ENCODE measurements at places on chromosomes 4 and X.

DNA sequence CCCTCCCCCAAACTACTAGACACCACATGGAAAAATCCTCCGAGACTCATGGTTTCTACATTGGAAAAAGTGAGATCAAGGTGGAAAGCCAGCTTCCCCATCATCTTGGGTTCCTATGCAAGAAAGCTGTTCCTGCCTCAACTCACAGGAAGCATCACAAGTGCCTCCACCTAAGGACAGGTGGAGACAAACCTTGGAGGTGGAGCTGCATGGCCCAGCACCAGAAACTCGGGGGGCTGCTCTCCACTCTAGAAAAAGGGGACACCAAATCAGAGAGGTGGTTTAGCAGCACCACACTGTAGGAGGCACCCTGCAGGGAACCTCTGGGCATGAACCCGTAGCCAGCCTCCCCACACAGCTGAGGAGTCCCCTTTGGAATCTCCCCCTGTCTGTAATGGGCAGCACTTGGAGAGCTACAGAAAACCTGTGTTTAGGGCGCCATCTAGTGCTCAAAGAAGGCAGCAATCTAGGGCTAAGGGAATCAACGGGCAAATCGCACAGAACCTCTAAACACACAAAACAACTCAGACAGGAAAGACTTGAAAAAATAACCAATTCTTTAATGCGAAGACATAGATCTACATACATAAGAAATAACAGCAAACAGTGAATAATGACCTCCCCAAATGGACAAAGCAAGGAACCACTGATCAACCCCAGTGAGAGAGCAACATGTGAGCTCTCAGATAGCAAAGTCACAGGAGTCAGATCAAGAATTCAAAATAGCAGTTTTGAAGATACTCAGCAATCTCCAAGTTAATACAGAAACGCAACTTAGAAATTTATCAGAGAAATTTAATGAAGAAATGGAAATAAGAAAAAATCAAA, 37.0 kb upstream of the ZBTB33 start:
- peak; percentile 27 for DNase-seq

GRCh38 chr4:44927399-44928380, 201.3 kb upstream of the GNPDA2 start:
- DNase-seq, result no peak

DNA sequence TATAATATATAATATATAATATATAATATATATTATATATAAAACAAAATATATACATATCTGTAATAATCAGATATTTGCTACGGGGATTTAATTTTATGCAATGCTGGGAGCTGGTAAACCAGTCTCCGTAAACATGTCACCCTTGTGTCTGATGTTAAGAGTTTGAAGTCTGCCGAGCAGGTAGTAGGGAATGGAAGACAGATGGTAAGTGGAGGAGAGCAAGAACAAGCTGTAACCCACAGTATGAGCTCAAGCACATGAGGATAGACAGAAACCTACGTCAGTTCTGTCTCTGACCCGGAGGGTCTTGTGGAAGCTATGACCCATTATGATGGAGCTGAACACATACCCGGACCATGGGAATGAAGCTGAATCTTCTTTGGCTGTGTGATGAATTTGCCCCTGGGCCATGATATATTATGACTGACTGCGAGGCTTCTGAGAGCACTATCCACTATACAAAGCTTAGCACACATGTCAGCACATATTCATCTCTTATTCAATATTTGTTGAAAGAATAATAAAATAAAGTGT, 46.2 kb downstream of the TIGD2 start:
- DNase-seq, result peak; percentile 35

DNA sequence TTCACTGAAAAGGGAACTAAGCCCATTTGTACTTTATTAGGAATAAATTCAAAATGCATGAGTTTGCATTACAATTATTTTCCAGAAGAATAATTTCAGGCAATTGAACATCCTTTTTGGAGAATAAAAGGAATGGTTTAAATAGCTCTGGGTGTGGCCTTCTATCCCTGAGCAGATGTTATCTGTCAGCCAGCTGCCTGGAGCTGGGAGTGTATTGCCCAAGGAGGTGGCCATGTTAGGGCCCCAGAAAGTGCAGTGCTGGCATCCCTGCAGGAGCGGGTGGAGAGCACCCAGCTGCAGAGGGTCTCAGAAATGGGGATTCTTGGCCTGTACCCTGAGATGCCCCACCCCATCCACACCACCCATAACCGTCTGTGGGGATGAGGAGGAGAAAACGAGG, 21.6 kb upstream of the VEGFD start:
- DNase-seq, result no peak

- DNase-seq, result no peak
Observed at GRCh38 chr4:169385376-169385775, 114.6 kb upstream of the SH3RF1 start.

DNA sequence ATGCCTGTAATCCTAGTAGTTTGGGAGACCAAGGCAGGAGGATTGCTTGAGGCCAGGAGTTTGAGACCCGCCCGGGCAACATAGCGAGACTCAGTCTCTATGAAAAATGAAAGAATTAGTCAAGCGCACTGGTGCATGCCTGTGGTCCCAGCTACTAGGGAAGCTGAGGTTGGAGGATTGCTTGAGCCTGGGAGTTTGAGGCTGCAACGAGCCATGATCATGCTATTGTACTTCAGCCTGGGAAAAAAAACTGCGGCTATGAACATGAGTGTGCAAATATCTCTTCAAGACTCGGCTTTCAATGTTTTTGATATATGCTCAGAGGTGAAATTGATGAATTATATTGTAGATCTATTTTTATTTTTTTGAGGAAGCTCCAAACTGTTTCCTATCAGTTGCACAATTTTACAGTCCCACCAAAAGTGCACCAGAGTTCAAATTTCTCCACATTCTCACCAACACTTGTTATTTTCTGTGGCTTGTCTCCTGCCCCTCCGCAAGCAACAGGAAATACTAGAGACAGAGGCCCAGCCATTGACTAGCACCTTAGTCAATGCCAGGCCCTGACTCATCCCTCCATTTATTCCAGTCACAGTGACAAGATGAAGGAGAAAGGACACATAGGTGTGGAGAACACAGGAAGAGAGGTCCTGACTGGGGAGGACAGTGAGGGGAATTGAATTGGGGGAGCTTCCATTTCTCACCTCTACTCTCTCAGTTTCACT, 33.1 kb upstream of the ZNF41 start:
- no peak for DNase-seq
